NAMALWA (cell line): ENCODE measurements at places on chromosomes 2 and 18.

DNA sequence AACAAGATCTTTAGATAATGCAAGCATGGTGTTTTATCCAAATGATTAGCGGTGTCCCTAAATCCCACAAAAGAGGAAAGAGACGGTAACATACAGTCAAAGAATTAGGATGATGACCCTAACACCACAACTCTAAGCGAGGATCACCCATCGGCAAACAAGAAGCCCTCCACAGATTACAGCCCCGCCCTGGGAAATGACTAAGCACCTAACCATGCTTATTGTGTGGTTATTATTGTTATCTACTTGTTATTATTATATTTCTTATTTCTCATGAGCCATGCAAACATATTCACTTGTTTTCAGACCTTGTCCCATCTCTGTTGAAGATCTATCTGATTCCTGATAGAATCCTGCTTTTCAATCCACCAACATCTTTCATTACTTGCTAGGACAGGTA lies 651.3 kb downstream of the NYAP2 start:
- DNase-seq = no peak

- DNase-seq = no peak
These were observed 262.7 kb downstream of the TWIST2 start for GRCh38 chr2:239110595-239111048.

- DNase-seq = no peak
These were observed 4.2 kb downstream of the KIAA1328 start for GRCh38 chr18:36833120-36833519.

DNA sequence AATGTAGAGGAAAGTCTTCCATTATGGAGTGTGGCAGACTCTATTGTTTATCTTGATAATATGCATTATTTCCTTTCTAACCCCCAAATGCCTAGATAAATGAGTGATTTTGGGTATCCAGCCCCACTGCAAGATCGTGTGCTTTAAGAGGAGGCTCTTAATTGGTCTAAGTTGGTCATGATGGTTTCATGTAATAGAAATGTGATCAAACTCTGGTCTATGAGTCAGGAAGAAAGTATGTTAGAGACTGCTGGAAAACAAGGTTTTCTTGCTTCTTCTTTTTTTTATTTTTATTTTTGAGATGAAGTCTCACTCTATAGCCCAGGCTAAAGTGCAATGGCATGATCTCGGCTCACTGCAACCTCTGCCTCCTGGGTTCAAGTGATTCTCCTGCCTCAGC lies 344.5 kb upstream of the TNP1 start:
- DNase-seq = no peak

- DNase-seq = no peak
These were observed 263.2 kb downstream of the EN1 start for GRCh38 chr2:118584062-118584749.

GRCh38 chr2:71602581-71602980 lies 149.2 kb downstream of the DYSF start:
- DNase-seq = no peak

DNA sequence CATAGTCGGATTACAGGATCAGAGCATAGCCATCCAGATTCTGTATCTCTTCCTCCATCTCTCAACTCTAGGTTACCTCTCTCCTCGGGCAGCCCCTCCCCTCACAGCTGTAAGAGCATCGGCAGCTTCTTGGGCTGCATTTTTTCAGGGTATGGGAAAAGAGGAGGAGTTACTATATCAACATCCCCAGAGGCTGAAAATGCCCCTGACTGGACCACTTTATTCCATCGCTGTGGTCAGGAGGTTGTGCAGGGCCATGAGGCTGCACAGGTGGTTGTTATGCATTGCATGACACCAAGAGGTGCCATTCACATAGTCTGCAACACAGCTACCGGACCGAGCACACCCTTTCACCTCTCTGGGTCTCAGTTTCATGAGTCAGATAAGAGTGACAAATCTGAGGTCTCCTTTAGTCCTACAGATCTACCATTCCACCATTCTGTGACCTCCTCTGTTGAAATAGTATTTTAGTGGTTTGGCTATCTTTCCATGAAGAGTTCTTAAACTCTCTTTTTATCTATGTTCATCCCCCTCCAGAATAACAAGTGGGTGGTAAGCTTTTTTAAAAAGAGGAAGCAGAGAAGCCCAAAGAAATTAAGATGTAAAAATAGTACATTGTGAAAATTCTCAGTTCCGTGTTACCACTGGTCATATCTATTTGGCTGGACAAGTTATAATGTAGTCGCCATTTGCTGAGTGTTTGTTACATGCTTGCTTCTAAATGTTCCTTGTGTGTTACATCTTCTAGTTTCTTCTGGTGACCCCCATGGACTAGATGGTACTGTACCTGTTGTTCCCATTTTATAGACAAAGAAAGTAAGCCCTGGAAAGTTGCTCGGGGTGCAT lies 56.6 kb upstream of the SLC1A4 start:
- peak; percentile 76 for DNase-seq

DNA sequence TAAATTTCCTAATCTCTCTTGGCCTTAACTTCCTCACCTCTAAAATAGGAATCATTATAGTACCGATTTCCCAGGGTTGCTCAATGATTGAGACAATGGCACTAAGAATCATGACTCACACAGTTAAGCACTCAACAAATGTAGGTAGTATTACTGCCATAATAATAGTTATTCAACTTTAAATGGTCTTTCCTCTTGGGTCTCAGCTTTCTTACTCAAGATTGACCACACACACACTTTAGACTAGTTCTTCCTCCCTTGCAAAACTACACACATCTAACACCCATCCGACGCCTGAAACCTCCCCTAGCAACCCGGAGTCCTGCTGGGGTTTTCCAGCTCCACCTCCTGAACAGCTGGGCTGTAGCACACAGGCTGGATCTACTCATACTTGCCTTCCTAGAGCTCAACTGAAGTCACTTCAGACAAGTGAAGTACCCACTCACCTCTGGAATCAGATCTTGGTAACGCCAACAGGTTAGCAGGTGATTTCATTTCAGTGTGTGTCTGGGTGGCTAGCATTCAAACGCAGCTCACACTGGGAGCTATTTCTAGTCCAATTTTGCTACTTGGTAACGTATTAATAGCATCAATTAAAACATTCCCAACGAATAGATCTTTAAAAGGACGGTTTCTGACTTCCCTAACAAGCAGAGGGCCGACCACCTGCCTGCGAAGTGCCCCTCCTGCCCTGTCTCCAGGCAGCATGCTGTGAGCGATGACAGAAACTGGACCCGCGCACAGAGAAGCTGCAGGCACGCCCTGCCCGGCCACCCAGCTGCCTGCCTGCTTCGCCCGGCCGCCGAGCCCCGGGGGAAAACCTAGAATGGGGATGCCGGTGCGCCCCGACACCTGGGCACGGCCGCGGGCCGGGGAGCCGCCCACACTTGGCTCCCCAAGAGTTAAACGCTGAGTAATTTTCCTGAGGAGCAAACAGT lies 1.1 kb downstream of the UXS1 start:
- peak; percentile 54 for DNase-seq

DNA sequence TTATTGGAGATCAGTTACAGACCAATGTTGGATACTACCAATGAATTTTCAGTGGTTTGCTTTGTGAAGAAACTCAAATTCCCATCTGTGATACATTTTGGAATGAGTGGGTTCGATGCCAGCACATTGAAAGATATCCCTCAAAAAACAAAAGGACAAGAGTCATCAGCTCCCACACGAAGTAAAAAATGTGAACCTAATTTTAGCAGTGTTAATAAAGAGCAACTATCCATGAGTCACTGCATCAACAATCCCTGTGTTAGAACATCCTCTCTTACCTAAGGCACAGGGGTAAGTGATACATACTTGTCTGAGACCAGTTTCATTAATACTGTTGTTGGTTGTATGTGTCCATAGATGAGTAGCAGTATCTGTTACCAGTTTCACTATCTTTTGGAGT lies 551.8 kb upstream of the SOX11 start:
- no peak for DNase-seq

DNA sequence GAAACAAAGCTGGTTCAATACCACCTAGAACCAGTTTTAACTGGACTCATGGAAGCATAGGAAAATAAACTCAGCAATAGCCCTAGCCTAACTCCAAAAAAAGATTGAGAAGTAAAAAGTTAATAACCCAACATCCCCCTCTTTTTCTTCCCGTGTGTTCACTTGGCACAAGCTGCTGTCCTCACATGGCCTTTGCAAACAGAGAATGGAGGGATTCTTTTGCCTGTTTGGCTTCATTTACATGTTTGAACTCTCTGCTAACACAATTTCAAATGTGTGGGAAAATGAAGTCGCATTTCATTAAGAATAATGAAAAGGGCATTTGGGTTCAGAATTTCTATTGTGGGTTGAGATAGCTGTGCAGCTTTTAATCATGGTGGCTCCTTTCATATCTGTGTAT lies 589.2 kb upstream of the LRRTM1 start:
- DNase-seq = no peak

DNA sequence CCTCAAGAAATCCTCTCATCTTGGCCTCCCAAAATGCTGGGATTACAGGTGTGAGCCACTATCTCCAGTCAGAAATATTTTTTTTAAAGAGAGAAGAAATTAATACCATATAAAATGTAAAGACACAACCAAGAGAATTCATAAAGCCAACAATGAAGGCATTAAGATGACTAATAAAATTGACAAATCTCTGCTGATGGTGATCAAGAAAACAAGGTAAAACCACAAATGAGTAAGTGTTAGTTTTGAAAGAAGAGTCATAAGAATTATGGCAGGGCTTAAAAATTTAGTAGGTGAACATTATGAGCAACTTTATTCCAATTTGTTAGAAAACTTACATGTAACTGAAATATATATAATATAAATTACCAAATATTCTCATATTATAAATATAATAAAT lies 752.8 kb upstream of the CELF4 start:
- DNase-seq = no peak

DNA sequence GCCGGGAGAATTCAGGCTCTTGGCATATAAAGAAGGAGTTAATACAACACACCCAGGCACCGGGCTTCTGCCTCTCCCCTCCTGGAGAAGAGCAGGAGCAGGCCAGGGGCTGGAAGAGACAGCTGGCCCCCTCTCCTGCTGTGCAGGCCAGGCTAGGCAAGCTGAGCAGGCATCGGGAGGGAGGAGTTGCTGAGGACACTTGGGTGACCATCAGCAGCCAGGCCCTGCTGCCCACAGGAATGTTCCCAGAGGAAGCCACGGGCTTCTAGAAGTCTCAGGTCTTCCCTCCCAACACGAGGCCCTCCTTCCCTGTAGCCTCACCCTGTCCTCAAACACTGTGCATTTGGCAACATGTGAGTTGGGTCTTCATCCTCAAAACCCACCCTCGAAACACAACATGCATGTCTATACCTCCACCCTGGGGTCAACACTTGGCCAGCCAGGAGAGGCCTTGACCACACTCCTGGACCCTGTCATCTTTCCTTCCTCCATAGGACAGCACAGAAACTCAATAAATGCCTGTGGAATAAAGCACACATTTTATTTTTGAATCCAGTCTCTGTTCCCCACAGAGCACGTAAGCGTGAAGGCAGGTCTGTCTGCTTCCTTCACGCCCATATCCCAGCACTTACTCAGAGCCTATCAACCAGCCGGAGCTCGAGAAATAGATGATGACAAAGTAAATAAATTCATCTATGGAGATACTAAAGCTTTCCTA lies 433.8 kb upstream of the ID2 start:
- no peak for DNase-seq

- no peak for DNase-seq
These were observed 11.4 kb downstream of the SLC1A4 start for GRCh38 chr2:65000644-65001043.

DNA sequence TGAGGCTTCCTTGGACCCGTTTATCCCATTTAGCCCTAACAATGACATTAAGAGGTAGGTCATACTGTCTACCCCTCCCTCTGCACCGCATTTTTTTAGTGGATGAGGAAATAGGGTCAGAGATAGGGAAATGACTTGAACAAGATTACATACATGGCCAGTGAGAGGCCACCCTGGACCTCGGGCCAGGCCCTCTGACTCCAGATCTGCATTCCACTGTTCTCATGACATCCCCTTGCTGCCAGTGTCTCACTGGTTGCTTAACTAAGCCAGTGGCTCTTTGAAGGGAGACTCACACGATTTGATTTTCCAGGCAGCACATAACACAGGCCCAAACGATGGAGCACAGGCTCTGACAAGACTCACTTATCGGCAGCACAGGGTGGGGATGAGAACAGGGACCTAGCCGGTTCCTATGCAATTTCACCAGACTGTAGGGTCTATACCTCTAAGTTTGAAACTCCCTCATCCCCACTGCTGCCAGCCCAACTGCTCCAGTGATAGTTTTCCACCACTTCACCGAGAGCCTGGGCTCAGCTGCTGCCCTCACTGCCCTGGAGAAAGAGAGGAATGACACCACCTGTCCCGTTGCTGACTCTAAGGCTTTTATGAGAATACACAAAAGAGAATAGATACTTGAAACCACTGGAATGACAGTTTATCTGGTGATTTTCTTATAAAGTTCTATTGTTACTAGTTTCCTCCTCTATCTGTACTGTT lies 82.5 kb downstream of the TMEM247 start:
- DNase-seq = no peak

DNA sequence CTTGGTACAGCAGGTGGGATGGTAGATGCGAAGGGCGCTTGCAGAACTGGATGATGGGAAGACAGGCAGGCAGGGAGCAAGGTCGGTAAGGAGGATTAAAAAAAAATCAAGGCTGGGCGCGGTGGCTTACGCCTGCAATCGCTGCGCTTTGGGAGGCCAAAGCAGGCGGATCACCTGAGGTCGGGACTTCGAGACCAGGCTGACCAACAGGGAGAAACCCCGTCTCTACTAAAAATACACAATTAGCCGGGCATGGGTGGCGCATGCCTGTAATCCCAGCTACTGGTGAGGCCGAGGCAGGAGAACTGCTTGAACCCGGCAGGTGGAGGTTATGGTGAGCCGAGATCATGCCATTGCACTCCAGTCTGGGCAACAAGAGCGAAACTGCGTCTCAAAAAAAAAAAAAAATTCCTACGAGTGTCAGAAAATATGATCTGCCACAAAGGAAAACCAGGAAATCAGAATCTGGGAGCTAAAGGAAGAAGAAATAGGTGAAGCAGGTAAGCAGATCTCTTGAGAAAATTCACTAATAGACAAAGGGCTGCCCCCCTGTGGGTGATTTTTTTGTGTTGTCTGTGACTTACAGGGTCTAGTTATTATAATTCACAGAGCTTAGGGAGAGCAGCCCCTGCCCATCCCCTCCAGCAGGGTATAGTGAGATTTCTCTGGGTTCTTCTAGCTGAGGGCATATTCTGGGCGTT lies 46.2 kb downstream of the C2orf42 start:
- peak; percentile 47 for DNase-seq

DNA sequence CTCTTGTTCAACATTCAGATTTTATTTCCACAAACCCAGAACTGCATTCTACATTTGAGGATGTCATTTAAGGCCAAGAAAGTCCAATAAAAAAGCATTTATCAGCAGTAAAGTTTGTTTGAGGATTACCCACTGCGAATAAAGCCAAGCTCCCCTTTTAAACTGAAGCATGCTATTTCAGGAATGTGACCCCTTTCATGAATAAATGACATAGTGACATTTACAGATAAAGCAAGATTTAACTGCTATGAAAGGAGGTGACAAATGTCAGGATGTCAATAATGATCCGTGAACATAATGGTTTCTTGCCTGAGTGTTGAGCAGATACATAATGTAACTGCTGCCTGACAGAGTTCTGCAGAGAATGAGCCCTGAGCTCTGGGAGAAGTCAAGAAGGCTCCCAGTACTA lies 146.3 kb downstream of the TDRD15 start:
- DNase-seq = no peak
